ENCODE measurements at places on chromosomes 5 and 9.

- no peak for DNase-seq
These were observed 9.9 kb upstream of the PRR16 start for GRCh38 chr5:120454094-120454798.

GRCh38 chr9:98569491-98569890 lies 139.2 kb downstream of the GABBR2 start:
- no peak for DNase-seq

DNA sequence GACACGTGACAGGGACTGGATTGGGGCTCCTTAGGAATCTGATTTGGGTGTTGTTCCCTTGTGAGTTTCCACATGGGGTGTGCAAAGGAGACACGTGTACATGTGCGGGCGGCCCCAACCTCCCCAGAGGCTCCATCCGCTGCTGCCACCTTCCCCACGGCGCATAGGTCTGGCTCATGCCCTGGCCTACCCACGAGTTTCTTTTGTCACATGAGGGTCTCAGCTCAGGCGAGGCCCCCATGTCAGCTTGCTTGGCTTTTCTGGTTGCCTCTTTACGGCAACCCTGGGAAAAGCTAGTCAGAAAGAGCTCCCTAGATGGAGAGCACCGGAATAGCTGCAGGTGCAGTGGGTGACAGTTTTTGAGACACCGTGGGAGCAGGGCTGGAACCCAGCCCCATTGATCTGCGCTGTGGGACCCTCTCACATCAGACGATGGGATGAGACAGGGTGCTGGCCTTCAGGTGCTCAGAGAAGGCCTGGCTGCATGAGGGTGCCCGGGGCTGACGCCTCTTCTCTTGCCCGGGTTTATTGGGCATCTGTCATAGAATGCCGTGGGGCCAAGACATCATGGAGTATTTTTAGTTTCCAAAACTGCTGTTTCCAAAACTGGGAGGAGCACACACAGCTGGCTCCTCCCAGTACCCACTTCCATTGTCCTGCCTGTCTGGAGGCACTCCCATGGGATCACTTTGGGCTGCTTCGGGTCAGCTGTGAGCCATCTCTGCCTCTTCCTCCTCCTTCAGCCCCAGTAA lies 107.8 kb downstream of the WNK2 start:
- DNase-seq: no peak

DNA sequence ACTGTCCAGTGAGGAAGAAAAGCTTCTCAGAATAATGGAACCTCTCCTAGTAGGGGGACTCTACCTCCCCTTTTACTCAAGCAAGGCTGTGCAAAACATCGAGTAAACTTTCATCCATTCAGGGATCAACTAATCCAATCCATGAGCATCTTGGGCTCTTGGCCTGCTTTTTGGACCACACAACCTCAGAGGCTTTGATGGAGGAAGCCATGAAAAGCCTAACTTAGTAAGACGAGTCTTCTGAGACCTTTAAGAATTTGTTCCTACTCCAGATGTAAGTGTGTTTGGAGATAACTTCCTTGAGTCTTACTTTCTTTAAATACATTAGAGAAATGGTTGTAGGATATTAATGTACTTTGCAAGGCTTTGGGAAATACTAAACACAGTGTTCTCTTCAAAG lies 49.1 kb downstream of the MARCHF3 start:
- DNase-seq: no peak

- no peak for DNase-seq
These were observed 255.0 kb downstream of the BNC2 start for GRCh38 chr9:16615451-16615850.

GRCh38 chr5:127923804-127924570 lies 159.6 kb upstream of the SLC12A2 start:
- no peak for DNase-seq

DNA sequence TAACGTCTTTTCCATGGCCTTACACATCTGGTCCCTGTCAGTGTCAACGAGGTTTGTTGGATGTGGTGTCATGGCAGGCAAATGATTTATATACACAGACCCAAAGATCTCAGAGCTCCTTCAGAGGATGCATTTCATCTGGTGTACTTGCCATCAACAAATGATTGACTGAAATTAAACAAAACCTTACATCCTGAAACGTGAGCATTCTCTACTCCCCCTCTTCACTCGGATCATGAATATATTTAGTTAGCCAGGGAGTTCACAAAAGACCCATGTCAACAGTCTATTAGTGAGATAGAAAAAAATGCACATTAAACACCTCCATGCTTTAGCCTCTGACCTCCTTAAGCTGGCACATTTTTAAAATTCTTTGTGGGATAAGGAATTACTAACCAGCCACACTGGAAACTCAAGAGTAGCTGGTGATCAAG lies 215.6 kb downstream of the EFNA5 start:
- no peak for DNase-seq

DNA sequence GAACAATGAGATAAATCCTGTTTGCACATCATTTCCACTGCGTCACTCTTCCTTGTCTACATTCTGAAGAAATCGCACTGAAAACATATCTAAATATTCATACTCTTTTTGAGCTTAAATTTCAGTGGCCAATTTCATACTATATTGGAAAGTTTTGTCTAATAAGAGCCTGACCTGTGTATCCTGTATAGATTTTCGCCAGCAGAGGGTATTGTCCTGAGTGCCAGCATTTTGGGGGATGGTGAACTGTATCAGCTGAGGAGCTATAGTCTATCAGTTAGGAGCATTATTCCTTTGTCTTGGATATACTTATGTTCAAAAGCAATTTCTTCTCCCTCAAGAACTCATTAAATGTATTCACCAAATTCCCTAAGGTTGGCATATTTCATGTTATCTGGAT lies 102.3 kb downstream of the SEMA6A start:
- DNase-seq: no peak

DNA sequence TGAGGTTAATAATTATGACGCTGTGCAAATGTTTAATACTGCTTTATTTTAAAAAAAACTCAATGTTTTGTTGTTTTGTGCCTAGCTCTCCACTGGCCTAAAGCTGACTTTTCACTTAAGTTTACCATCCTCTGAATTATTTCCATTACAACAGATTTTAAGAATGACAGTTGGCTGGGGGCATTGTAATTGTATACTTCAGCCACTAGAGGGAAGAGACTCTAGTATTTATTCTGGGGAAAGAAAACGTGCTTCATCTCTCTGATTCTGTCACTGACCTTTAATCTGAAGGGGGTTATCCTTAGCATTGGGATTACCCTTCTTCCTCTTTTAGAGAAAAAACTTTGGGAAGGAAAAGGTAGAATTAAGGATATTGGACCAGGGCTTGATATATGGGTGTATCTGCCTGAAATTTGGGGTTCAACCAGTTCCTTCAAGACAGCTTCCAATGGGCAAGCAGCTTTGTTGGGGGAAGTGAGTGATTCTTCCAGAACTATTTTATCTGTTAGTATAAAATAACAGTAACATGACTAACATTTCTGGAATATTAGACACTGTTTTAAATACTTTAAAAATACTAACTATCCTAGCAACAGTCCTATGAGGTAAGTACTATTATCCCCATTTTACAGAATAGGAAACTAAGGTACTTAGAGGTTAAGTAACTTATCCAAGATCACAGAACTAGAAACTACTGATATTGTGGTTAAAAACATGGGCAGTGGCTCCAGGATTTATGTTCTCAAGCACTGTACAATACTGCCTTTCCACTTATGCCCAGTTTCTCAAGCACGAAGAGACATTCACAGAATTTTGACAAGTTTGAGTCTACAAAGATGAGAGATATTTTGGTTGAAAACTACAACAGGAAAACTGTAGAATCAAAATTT lies 208.4 kb downstream of the CD180 start:
- DNase-seq: no peak

DNA sequence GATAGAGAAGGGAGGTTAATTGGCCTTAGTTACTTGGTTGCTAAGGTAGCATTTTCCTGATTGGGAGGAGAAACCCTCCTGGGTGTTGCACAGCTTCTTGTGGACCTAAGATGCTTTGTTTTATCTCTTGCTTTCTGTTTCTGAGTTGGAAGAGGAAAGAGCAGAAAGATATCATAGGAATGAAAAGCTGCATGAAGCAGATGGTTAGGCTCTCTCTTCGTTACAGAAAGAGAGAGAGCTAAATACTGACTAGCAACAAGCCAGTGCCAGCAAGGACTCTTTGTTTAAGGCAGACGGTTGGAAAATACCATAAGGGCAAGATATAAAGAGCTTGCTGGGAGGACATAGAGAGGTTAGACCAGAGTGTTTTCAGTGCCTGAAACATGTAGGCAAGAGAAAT lies 103.1 kb downstream of the ATG10 start:
- no peak for DNase-seq

Measured in GF-D8 (cell line).